Suppressor macrophage treated with lipopolysaccharide for 1 hour (primary cell): ENCODE measurements at places on chromosomes 7 and 10.

DNA sequence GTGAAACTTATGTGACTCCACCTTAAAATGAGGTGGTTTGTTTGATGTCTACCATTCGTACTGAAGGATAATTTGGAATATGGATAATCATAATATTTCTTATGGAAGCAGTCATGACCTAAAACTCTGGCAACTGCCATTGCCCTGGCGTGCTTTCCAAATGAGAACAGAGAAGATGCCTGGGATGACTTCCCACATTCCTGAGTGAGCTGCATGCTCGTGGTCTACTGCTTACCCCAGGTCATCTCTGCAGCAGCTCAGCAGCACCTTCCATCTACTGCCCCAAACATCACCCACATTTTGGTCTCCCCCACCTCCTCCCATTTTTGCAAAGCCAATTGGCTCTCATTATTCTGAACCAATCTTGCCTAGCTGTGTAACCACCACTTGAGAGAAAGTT is 40.1 kb downstream of the LYZL1 start:
- no peak for DNase-seq

GRCh38 chr10:71021402-71021801 is 133.0 kb upstream of the PCBD1 start:
- DNase-seq: no peak

GRCh38 chr7:15686295-15686956 is at the start of gene MEOX2:
Gene MEOX2 (minus strand): TSS chr7:15686683. CDS start chr7:15686402, 281 bp downstream.
- peak; percentile 16 for DNase-seq

GRCh38 chr10:12382956-12383531 is 33.7 kb downstream of the CAMK1D start:
- no peak for DNase-seq

GRCh38 chr10:80168679-80169380 is 36.3 kb downstream of the PLAC9 start:
- DNase-seq: no peak

- DNase-seq: no peak
Measured at GRCh38 chr7:104048055-104048454, 58.6 kb upstream of the RELN start.

- no peak for DNase-seq
Measured at GRCh38 chr10:13001887-13002212, 337 bp upstream of the CCDC3 start.

DNA sequence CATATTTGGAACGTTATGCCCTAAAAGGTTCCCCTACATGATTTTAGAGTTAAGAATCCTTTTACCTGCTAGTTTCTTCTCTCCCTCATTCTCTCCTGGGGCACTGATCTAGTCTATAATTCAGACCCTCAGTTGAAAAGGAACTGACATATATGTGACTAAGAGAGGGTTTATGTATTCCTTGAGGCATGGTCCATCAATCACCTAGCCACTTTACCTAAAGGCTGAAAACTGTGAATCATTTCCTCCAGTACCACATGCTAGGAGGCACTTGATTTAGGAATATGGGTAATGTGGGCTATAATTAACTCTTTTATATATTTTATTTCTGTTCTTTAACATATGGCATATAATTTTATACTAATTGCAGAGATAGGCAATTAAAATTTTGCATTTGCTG is 303.5 kb downstream of the BBS9 start:
- no peak for DNase-seq

GRCh38 chr7:148058753-148059152 is 531.8 kb upstream of the C7orf33 start:
- DNase-seq: no peak

- no peak for DNase-seq
Measured at GRCh38 chr7:81355911-81356310, 413.9 kb downstream of the HGF start.

- no peak for DNase-seq
Measured at GRCh38 chr7:28700790-28701203, 257.3 kb downstream of the TRIL start.

DNA sequence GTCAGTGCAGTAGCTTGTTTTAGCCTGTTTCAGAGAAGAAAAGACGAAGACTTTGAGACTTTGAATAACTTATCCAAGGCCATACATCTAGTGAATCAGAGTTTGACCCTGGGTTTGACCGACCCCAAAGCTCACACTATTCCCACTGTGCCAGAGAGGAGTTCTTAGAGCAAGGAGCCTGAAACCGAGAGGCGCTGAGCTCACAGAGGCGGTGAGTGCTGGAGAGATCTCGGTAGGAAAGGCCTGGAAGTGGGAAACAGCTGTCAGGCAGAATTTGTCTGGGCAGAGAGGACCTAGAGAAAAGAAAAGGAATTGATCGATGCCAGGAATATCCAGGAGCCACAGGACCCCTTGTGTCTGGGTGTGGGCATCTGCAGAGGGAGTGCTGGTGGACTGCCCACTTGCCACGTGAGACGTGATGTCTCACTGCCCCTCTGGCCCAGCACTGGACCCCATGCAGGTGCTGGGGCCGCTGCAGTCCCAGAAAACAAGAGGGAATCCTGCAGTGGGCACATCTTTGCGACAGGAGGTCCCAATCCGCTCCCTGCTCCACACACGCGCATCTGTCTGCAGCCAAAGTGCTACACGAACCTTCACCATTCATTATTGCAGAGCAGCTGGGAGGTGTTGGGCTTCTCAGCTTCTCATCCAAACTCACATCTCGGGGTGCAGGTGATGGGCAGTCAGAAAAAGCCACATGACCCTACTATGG is 6.2 kb downstream of the CALML3 start:
- no peak for DNase-seq

DNA sequence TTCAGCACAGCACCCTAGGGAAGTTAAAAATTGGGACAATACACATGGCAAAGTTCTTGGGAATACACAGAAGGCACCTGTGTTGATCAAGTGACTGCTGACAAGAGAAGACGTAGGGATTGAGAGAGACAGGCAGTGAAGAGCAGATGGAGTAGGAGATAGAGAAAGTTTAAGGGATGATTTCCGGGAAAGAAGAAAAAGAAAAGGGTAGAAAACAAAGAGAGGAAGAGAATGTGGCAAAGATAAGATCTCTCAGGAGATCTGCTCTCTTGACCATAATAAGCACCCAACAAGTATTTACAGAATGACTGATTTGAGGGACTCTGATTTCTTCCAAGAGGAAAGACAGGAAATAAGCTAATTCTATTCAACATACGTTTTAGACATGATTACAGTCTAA is 15.1 kb upstream of the RALA start:
- no peak for DNase-seq

DNA sequence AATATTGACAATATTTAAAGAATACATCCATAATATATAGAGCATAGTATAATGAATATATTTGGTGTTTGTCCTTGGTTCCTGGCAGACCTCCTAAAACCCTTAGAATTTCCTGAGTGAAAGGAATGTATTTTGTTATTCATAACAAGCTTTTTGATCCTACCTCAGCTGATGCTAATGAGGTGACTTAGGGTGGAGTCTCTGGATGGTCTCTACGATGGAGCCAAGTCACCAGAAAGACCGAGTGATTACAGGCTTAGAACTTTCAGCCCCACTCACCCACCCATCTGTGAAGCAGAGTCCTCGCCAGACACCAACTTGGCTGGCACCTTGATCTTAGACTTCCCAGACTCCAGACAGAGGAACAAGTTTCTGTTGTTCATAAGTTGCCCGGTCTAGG is 35.9 kb downstream of the UPF2 start:
- no peak for DNase-seq

DNA sequence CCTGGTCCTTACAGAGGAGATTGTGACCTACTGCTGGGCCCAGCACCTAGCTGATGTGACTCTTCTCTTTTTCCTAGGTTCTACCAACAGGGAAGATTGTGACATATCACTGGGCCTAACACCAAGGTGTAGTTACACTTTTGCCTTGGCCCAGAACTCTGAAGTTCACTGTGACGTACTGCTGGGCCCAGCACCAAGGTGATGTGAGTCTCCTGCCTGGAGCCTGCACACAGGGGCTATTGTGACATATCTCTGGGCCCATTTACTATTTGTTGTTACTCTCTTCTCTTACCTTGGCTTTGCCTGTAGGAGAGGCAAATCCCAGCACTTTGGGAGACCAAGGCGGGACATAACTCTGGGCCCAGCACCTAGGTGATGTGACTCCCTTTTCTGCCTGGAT is 23.1 kb upstream of the ZNF107 start:
- no peak for DNase-seq

DNA sequence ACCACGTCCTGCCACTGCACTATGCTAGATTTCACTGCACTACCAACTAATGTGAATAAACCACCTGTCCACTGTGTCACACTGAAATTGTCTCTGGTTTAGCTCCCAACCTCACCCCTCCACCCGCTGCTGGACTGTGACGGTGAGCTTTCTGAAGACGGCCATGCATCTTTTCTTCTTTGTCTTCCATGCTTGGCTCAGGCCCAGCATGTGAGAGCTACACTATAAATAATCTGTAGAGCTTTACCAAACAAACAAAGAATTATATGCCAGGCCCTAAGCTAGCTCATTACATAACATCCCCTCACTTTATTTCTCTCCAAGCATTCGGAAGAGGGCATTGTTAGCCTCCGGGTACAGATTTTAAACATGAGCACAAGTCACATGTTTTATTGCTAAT is 633.2 kb downstream of the TNS3 start:
- DNase-seq: no peak

GRCh38 chr7:134695321-134695860 is 48.7 kb downstream of the BPGM start:
- DNase-seq: no peak

- DNase-seq: peak; percentile 67
Measured at GRCh38 chr10:45000138-45000751, 478 bp upstream of the ZNF22 start.

DNA sequence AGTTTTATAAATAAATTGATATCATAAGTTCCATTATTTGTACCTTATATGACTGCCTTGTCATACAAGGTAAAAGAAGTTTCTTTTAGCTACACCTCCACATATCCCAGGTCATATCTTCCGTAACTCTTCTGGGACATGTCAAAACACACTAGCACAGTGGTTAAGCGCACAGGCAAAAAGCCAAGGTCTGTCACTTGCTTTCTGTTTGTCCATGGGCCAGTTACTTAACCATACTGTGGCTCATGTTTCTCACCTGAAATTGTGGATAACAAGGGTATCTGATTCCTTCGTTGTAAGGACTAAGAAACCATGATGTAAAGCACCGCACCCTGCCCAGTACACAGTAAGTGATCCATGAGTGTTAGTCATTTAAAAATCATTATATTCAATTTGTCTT is 56.2 kb downstream of the SEMA3D start:
- no peak for DNase-seq
